ENCODE measurements at places on chromosomes 1 and 21.
A peak's percentile ranks its signal among the peaks of the same experiment; 100 is the strongest.

DNA sequence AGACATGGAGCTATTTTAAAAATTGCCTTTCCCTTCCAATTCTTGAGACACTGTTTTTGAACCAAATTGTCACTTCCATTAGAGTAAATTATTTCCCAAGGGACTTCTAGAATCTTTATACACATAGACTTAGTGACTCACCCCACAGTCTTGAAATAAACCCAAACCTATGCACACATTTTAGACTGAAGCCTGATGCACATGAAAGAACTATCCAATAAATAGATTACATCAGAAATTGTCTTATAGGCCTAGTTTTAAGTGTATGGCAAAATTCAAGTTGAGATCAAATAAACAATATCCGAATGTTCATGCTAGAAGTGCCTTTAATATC, 32.2 kb upstream of the ZNF326 start:
- no peak for DNase-seq

DNA sequence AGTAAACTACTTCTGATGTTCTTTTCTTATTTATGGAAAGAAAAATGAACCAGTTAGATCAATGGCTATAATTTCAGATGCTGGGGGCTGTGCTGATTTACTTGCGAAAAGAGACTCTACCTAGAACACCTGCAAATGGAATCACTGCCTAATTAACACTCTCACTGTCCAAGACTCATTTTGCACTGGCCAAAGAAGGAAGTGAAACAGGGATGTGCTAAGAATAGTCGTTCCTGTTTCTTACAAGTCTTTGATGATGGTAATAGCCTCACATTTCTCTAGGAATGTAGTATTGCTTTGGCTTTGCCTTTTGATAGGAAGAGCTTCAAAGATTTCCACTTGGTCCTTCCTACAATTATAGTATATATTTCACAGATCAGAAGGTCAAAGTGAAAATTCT, 12.7 kb upstream of the TSNAX start:
- no peak for DNase-seq

GRCh38 chr1:181263444-181263843, 174.9 kb downstream of the IER5 start:
- no peak for DNase-seq

DNA sequence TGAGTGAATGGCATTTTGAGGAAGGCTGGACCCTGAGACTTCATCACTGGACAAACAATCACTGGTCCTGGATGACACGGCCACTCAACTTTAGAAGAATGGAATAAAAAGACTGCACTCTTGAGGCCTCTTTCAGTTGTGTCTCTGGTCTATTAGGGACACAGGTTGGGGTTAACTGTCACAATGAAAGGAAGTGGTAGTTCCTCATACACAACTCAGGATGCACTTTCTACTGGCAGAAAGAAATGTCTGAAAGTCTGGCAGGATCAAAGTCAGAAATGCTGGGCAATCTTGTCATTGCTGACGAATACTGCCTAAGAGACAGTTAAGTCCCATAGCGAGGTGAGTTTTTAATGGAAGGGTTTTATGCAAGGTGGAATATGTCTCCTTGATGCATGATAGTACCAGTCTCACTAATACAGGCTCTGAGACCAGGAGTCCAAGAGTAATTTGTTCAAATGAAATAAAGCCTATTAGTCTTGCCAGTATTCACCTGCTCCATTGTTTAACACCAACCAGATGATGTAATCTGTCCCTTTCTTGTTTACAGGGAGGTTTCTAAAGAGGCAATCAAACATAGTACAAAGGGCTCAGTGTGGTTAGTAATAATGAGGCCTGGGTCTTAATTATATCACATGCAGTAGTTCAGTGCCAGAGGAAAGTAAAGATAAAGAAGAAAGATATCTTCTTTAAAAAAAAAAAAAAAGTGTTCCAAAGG, 11.2 kb upstream of the RRP15 start:
- DNase-seq = peak; percentile 90

GRCh38 chr21:42222386-42222785, 3.4 kb downstream of the ABCG1 start:
- no peak for DNase-seq

DNA sequence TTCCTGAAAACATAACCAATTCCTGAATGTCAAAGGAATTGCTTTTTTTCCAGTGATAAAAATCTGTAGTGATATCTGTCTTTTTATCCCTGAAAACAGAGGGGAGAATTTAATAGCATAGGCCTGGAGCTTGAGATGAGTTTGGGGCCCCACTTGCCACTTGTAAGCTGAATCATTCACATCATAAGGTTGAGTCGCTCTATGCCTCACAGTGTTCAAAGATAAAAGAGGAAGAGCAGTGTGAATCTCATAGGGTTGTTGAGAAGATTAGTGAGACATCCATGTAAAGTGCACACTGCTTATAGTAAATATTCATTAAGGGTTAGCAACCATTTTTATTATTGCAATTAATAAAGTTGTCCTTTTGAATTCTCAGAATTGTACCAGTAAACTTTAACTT, 271.3 kb downstream of the DNM3 start:
- no peak for DNase-seq

- peak; percentile 68 for DNase-seq
Observed at GRCh38 chr1:228340686-228341449, 65.8 kb downstream of the TRIM11 start.

GRCh38 chr1:54542120-54542961, 5.7 kb upstream of the ACOT11 start:
- DNase-seq = peak; percentile 94
